COR-L47 (cell line): ENCODE measurements at places on chromosomes 16 and 17.

DNA sequence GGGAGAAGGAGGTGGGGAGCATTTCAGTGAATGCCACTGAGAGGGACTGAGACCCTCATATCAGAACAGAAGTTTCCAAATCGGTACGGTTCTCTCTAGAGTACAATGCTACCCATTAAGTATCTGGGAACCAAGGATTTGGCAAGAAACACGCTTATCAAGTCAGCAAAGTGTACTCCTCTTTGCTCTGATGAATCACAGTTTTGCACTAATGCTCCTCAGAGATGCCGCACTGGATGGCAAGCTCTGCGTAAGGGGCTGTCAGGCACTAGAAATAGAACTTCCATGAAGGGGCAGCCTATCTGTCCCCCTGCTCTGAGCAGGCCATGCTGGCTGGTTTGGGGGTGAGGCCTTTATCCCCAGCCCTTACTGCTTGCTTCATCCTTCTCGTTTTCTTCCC, 4.8 kb upstream of the ABCC12 start:
- DNase-seq: no peak

- no peak for DNase-seq
Measured at GRCh38 chr17:6323626-6324356, 111.1 kb downstream of the AIPL1 start.

GRCh38 chr17:69346766-69347165, 19.8 kb upstream of the ABCA5 start:
- DNase-seq: no peak

GRCh38 chr17:77628035-77628434, 330.5 kb upstream of the TNRC6C start:
- no peak for DNase-seq

- no peak for DNase-seq
Measured at GRCh38 chr17:16135461-16135860, 79.9 kb downstream of the NCOR1 start.

DNA sequence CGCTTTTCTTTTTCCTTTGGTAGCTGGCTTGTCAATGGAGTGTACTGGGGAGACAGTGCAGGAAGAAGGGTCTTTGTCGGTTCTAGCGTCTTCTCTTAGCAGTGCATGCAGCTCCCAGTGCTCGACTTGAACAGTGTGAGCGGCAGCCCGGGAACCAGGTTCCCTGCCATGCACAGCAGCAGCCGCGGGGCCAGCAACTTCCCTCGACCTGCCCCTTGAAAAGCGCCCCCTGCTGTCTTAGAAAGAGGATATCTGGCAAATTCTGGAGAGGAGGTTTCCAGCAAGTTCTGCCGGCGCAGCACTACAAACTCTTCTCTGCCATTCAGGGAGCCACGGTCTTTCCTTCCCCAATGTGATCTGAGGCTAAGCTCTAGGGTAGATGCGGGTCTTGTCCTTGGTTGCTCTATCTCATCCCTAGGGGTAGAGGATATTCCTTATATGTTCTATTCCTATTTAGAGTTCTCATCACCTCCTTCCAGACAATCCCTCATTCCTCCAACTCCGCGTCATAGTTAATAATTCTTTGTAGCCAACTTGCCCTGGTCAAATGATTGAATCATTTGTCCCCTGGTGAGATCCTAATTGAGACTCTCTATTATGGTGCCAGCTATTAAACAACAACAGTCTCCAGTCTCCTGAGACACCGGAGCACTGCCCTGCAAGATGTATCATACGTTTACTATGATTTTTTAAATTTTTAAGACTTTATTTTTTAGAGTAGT, 451.3 kb downstream of the PMP22 start:
- no peak for DNase-seq

- no peak for DNase-seq
Measured at GRCh38 chr16:10828851-10829366, 10.3 kb upstream of the TVP23A start.

GRCh38 chr16:3731126-3731935, 14.0 kb upstream of the TRAP1 start:
- DNase-seq: no peak

DNA sequence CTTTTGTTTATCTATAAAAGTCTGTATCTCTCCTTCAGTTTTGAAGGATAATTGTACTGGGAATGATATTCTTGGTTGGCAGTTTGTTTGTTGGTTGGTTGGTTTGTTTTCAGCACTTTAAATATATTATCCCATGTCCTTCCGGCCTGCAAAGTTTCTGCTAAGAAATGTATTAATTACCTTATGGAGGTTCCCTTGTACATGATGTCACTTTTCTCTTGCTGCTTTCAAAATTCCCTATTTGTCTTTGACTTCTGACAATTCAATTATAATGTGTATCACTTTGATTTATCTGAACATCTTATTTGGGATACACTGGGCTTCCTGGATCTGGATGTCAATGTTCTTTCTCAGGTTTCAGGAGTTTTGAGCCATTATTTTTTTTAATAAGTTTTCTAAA, 4.1 kb upstream of the KRT34 start:
- no peak for DNase-seq

DNA sequence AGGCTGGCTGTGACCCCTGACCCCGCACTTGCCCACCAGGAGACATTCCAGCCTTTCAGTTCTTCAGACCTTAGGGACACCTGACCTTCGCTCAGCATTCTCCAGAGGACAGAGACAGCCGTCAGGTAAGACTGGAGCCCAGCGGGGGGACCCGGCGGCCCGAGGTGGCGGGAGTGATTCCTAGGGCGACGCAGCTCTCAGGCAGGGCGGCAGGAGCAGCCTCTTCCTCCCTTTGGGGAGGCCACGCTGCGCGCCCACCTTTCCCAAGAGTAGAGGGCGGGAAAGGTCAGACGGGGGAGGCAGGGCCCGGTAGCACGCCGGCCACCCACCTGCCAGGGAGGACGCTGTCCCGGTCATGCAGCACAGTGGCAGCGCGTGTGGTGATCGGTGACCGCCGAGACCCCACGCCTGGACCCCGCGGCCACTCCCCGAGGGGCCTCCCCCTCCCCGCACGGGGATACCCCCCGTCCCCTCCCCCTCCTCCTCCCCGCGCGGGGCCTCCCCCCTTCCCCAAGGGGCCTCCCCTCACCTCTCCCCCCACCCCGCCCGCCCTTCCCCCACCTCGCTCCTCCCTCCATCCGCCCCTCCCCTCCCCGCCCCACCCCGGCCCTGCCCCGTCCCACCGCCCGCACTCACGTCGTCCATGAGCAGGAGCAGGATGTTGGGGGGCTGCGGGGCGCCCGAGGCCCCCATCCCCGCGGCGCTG, 472 bp downstream of the GALNS start:
- DNase-seq: no peak

DNA sequence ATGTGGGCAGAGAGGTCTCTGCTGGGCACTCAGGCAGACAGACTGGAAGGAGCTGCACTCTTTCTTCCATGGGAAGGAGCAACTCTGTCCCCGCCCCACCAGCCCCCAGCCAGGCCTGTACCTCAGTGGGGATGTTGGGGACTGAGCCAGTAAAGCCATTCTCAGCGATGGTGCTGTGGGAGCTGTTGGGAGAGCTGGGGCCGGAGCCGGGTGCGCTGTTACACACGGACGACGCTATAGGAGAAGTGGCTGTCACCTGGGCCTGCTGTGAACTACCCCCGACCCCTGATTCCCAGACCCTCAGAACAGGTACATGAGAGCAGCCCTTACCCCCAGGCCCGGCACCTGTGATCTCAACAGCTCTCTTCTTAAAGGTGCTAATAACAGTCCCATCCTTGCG, 21.5 kb downstream of the G6PC3 start:
- DNase-seq: no peak

GRCh38 chr16:86227801-86228200, 282.5 kb upstream of the FOXF1 start:
- DNase-seq: no peak

GRCh38 chr17:57290981-57291380, 34.7 kb downstream of the MSI2 start:
- DNase-seq: no peak

DNA sequence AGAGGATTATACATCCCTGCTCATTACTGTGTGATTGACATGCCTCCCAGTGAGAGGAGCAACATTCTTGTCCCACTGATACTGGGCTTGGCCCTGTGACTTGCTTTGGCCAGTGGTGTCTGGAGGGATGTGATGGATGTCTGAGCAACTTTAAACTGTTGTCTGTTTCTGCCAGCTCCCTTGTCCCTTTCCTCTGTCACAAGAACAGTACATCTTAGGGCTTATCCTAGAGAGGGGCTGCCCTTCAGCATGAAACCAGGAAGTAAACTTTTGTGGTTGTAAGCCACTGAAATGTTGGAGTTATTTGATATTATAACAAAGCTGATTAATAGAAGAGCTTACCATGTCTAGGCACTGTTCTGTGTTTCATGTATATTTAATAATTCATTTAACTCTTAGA, 82.9 kb upstream of the GPRC5B start:
- DNase-seq: no peak

GRCh38 chr17:43367737-43368242, 31.0 kb upstream of the ARL4D start:
- peak; percentile 82 for DNase-seq

DNA sequence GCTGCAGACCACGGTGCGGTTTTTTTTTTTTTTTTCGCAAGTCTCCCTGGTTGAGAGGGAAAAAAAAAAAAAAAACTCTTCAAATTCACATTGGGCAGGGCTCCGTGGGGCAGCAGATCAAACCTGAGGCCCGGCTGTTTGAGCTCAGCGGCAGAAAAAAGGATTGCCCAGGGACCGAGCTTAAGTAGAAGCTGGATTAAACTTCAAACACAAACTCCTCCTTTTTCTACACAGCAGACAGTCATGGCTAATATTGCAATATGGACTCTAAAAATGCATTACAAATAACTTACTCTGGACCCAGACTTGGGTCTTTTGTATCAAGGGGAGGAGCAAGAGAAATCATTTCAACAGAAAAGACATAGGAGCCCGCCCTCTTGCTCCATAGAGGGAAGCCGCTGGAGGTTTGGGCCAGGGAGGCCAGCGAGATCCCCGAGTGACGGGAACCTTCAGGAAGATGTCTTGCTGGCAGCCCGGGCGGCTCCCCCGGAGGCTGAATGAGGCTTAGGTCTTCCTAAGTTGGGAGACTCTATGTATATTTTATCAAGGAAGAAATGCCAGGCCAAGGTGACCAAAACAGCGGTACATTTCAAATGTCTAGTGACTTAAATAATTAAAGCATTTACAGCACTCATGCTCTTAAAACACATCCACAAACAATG, 167.7 kb downstream of the ZNF423 start:
- no peak for DNase-seq

GRCh38 chr16:6019490-6019991, 921.9 kb upstream of the EEF2KMT start:
- no peak for DNase-seq

DNA sequence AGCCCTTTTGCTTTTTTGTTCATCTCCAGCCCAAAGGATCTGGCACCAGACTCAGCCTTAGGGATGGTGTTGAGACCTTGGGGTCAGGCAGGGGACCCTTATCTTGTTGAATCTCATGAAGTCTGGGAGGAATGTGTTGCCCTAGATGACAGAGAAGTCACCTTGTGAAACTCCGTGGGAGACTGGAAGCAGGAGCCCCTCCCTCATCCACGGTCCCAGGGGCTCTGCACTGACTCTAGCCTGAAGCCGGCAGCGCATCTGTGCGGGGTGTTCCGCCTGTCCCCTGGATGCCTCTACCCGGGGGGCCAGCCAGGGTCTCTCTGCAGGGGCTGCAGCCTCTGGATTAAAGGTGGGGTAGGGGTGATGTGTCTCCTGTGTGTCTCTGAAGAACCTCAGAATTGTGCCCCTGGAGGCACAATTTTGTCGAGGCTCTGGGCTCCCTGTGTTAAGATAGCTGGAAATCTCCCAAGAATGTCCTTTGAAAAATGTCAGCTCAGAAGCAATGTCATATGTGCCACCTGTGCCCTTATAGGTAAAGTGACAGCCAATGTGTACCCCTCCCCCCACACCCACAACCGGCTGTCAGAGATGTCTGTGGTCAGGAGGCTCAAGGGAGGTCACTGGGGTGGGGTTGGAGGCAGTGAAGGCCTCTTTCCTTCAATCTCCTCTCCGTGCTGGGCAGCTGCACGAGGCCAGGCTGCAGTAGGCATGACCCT, 32.1 kb upstream of the CDC42EP4 start:
- no peak for DNase-seq

DNA sequence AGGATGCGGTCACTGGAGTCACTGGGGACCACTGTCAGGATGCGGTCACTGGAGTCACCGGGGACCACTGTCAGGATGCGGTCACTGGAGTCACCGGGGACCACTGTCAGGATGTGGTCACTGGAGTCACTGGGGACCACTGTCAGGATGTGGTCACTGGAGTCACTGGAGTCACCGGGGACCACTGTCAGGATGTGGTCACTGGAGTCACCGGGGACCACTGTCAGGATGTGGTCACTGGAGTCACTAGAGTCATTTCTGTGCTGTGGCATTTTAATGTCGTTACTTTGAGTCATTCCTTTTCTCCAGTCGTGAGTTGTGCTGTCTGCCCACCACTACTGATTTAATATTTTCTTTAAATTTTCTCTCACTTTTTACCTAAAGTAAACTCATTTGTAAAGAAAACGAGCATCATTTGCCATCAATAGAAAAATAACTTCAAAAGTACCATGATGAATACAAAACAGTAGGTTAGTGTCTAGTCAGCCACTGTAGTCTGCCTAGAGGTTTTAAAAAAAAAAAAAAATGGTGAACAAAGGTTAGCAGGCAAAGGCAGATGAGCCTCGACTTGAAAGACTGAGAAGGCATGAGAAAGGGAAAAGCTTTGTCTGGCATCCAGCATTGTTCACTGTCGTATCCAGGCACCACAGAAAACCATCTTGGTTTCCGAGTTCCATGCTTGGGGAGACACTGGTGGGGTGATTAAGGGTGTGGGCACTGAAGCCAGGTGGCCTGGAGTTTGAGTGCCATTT, 346.6 kb downstream of the SNX29 start:
- no peak for DNase-seq

DNA sequence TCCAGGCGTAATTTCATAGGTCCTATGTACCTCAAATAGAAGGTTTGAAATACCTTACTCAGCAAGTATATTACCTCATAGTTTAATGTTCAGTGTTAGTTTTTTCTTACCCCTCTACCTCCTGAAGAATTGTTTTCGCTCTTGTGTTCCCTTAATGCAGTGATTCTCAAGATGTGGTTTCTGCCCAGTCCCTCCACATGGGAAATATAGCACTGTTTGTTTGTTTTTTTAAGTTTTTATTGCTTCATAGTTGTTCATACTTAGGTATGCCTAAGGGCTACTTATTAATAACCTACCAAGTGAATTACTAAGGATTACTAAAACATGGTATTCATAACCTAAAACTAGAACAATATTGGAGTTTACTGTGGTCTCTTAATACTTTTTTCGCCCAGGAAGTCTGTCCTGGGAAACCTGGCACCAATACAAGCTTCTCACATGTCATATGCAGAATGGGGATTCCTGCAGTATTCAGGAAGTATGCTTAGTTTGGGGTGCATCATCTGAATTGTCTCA, 5.0 kb downstream of the RSPRY1 start:
- DNase-seq: no peak

GRCh38 chr16:78489072-78489471, 389.6 kb downstream of the WWOX start:
- DNase-seq: no peak
